ENCODE measurements at places on chromosomes 1 and 21.

DNA sequence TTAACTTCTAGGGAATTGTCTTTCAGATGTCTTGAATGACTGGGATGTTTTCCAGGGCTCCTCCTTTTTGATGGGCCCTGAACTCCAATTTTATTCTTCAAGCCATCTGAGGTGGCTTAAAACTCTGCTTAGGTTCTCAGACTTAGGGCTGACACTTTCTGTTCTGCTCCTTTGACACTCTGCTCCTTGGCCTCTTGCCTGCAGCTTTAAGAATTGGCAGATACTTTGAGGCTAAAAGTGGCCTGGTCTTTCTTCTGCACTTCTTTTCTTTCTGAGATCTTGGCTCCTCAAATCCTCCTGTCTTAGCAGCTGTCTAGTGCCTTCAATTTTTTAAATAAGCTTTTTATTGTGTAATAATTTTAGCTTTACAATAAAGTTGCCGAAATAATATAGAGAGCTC lies 294.6 kb downstream of the RPS6KC1 start:
- no peak for DNase-seq

GRCh38 chr1:54227091-54227602 lies 27.2 kb downstream of the MRPL37 start:
- no peak for DNase-seq

DNA sequence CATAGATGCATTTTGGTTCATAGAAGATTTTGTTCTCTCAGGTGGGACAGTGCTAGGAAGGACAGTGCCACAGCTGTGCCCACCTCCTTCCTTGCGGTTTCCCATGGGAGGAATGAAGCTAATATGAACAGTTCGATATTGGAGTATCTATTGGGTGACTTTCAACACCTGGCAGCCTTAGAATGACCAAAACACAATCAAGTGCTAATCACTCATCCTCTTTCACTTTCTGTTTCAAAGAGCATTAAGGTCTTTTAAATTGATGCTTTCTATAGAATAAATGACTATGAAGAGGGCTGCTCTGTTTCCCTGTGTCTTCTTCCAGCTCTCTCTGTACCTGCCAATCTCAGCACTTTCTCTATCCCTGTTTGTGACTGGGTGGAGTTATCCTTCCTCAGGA lies 784.0 kb downstream of the MRPL39 start:
- no peak for DNase-seq

DNA sequence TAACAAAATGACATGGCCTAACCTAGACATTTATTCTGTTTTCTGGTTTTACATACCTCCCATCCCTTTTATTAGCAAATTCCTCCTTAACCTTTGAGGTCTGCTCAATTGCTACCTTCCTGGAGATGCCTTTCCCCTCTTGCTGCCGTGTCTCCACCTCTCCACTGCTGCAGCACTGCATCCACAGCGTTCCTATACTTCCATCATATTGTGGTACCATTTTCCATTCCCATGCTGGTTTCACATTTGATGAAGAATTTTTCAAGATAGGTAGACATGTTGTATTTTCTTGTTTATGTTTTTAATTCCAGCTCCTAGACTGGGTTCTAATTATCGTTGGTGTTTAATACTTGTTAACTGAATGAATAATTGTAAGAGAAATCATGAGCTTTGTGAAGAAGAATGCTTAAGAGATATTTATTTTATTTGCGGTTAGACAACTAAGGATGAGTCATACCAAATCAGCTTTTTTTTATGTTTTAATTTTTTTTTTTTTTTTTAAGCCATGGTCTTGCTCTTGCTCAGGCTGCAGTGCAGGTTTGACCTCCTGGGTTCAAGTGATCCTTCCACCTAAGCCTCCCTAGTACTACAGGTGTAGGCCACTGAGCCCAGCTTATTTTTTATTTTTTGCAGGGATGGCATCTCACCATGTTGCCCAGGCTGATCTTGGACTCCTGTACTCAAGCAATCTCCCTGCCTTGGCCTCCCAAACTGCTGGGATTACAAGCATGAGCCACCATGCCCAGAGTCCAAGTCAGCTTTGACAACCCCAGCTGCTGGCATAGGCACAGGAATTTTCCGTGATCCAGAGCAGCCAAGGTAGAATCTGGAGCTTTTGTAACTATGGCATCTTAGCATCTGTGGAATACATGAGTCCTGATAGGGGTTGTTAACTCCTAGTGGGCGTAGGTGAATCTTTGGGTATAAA lies 44.0 kb downstream of the ATP6V1G3 start:
- DNase-seq: no peak

GRCh38 chr1:47696404-47696736 lies 258.5 kb downstream of the FOXD2 start:
- no peak for DNase-seq

DNA sequence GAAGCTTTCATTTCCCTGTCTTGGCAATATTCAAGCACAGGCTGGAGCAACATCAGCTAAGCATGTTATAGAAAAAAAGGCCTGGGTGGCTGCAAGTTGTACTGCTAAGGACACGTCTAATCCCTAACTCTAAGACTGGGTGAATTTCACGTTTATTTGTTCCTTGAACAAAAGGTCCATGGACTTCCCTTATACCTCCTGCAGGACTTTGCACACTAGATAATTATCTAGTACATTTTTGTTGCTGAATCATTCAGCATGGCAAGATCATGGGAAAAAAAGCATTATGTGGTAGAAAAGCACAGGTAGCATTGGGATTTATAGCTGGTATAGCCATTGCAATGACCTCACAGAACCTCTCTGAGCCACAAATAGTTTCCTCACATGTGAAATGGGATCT lies 130.7 kb upstream of the DMRTA2 start:
- DNase-seq: no peak

GRCh38 chr21:34135330-34135729 lies 62.0 kb downstream of the MRPS6 start:
- no peak for DNase-seq
